Activated CD8-positive, alpha-beta T cell treated with anti-CD3 and anti-CD28 coated beads for 36 hours (primary cell): ENCODE measurements at places on chromosomes 11 and 22.

DNA sequence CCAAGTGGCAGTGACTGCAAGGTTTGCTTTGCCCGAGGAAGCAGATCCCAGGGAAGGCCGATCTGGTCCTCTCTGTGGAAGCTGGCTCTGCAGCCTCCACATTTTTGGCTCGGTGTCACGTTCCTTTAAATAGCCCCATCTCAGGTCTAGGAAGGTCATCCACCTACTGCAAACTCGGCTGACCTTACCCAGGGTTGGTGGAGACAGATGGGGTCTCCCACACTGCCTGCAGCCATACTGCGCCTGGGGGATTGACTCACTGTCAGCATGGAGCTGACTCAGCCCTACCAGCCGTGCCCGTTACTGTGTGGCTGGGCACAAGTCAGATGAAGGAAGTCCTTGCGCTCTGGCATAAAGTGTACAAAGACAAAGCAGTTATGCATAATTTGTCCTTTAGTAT, 16.9 kb downstream of the CDPF1 start:
- DNase-seq = no peak

- no peak for DNase-seq
Measured at GRCh38 chr22:25167834-25168601, 31.6 kb upstream of the CRYBB3 start.

DNA sequence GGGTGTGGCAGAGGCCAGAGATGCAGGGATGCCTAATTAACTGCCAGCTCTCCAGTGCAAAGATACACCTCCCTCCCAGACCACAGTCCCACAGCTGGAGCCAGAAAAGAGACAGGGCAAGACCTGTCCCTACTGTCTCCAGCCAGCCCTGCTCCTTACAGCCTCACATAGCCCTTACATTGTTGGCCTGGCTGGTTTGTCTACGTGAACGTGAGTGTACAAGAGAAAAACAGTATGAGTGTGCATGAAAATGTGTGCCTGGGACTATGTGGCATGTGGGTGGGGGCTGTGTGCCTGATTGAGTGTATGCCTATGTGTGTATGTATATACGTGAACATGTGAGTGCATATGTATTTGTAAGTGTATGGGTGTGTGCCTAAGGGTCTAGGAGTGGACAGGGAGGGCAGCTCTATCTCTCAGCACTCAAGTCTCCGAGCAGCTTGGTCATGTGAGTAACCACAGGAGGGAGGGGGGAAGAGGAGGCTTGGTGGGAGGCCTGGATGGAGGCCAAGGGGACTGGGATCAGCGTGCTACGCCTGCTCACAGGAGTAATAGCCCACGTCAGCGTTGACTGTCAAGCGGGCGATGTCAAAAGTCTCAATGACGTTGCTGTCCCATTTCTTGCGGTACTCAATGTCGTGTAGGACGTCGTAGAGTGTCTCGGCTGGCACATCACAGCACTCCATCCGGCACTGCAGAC, 6.6 kb upstream of the ARAP1 start:
- no peak for DNase-seq

DNA sequence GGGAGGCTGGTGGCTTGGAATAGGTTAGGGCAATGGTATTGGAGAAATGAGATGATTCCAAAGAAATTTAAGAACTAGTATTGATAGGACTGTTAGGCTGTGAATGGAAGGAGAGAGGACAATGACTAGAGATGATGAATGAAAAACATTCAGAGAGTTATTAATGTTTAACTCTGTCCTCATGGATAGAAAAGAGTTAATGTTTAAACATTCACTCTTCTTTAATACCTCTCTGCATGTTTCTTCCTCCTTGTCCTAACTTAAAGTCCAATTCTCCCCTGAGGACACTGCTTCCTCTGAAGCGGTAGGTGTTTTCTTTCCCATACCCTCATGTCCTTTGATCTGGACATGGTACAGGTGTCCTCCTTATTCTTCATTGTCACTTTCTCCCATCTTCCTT, 13.4 kb downstream of the CHEK1 start:
- no peak for DNase-seq

DNA sequence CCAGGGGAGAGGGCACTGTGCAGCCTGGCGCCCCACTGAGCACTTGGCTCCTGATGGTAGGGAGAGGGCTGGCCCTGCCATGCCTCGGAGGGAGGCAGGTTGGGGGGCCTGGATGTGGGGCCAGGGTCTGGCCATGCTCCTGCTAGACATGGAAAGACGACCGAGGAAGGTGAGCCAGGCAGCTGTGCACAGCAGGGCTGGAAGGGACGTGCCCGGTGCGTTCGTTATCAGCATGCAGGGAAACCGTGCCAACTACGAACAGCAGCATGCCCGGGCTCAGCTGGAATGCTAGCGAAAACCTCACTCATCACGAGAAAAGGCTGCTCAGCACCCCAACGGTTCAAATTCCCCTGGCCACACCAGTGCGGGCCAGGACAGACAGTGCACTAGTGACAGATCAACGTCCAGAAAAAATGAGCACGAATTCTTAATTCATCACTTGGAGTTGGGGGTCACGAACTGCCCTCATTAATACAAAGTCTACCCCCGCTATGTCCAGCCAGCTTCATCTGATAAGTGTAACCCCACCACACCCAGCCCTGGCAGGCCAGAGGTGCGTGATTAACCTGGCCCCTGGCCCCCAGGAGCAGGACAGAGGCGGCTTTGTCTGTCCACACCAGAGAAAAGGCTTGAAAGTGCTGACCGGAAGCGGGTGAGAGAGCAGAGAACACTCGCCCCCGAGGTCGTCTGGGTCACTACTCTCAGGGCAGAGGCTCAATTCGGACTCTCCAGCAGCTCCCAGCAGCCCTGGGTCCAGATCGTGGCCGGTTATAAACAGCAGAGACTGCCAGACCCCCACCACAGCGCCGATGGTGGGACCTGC, 84.2 kb downstream of the CELSR1 start:
- no peak for DNase-seq

- no peak for DNase-seq
Measured at GRCh38 chr11:128361451-128362020, 225.8 kb downstream of the ETS1 start.

- DNase-seq = no peak
Measured at GRCh38 chr22:42078469-42079318, 806 bp upstream of the SMDT1 start.

DNA sequence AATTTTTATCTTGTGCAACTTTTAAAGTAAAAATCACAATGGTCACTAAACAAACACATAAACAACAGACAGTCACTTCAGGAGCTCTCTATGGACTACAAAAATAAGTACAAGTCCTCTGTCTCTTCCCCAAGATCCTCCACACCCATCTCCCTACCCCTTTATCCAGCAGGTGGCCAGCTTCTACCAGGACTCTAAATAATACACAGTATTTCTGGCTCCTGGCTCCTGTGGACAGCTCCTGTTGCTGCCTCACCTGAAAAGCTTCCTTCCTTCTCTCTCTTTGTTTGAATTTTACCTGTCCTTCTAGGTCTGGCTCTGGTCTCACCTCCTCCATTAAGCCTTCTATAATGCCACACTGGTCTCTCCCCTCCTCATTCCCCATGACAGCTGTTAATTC, 86.1 kb downstream of the CLPB start:
- no peak for DNase-seq

DNA sequence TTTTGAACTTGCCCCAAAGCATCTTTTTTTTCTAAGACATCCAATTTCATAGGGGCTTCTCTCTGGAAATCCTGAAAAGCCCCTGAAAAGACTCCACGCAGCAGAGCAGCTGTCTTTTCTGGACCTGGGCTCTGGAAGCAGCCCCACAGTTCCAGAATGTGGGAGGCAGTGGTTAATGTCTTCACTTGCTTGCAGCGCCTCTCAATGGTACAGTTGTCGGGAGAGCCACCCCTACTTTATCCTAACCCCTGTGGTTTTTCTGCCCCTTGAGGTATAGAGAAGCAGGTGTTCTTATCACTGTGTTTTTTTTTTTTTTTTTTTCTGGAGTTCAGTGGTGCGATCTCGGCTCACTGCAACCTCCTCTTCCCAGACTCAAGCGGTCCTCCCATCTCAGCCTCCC, 83.4 kb upstream of the SORL1-AS1 start:
- DNase-seq = no peak

DNA sequence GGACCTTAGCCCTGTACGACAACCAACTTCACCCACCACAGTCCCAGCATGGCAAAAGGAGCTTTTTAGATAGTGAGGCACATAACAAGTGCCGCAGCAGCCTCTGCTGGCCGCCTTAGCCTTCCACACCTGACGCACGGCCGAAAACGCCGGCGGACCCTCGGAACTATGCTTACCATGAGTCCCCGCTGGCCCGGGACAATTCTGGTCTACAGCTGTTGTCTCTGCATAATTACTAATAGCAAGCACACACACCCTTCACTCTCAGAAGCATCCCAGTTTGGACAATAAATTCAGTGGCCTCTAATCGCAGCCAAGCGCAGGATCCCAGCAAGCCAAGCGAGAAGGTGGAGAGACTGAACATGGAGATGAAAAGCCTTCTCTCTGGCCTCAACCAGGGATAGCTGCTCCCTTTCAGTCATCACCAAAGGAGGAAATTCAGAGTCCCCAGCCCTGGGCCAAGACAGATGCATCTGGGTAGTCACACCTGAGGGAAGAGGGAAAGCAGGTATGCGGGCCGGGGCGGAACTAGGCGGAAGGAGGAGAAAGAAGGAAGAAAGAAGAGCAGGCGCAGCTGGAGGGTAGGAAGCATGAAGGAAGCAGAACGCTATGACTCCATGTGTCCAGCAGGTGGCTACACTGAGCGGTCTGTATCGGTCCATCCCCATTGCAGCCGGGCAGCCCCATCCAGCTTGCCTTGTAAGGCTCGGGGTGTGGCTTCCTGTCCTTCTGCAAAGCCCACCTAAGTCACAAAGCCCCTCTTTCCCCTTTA, 40.3 kb downstream of the BUD13 start:
- DNase-seq = peak; percentile 80

DNA sequence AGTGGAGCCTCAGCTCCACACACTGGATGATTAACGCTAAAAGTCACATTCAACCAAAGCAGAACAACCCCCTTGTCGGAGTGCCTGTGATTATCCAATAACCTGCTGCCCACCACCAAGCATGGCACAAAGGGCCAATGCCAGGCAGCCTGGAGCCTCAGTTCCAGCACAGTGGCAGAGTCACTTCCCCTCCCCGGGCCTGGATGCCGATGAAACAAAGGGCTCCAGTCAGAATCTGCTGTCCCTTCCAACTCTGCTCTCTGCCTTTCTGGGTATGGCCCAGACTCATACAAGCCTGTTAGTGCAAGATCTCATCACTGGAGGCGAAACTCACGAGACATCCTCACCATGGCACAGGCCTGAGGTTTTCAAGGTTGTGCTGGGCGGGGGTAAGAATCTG, 52.1 kb downstream of the CLTCL1 start:
- DNase-seq = no peak

- no peak for DNase-seq
Measured at GRCh38 chr11:82930734-82931133, 29.2 kb downstream of the DDIAS start.
